NCI-H524 (cell line): ENCODE measurements at places on chromosomes 7 and 10.
A peak's percentile ranks its signal among the peaks of the same experiment; 100 is the strongest.

- no peak for DNase-seq
Measured at GRCh38 chr7:51121931-51122425, 194.6 kb downstream of the COBL start.

- DNase-seq = peak; percentile 28
Measured at GRCh38 chr10:97584060-97584797, at the start of gene HOGA1. Gene HOGA1 (plus strand): TSS chr10:97584389. CDS start chr10:97584704, 315 bp downstream.

DNA sequence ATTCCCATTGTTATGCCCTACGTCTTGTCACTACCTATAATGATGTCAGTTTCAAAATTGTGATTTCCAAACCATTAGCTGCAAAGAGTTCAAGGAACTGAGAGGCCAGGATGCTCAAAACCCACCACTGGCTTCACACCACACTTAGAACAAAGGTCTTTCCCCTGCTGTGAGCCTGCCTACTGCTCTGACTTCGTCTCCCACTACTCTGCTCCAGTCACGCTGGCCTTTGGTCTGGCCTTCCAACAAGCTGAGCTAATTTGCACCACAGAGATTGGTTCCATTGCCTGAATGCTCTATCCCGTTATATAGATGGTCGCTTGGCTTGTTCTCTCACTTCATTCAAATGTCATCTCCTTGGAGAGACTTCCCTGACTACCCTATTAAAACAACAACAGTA lies 572.1 kb upstream of the GALNT17 start:
- DNase-seq = no peak

DNA sequence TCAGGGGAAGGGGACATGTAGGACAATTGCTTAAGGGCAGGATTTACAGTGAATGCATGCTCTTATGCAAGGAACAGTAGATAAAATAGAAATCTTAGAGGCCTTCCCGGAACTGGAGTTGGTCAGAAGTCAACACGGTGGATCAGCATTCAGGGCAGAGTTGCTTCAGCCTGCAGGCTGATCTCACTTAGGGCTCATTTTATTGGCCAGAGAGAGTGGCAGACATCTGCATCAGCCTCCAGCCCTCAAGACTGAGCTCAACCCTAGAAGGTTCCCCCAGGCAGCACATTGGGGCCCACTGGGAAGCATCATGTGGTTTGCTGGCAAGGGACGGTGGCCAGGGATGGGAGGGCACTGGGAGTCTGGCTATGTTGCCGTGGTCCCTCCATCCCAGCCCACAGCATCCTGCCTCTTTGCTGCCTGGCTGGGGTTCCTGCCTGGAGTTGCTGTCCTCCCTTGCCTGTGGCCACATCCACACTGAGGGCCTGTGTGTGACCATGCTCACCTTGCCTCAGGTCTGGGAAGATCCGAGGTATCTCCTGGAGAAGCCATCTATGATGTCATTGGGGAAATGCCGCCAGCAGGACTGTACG lies 13.0 kb downstream of the SCART1 start:
- DNase-seq = no peak

DNA sequence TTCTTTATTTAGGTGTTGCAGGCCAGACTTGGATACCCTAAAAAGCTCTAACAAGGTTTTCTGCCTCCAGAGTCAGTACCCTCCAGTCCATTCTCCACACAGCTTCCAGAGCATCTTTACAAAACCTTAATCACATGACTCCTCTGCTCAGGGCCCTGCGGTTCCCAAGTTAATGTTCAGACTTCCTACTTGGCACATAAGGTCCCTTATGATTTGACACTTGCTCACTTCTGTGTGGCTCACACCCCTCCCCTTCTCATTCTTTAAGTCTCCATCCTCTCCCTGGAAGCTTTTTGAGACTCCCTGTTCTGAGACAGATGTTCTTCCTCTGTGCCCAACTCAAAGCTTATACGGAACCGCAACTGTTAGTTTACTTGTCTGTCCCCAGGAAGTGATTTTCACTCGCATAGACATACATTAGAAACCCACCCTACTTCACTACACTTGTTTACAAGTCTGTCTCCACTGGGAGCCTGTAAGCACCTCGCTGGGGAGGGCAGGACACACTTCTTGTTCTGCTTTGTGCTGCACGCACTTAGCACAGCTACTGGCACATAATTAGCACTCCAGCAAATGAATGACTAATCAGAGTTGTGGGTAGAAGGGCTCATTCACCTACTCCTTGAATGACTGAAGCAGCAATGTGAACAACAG lies 154.3 kb upstream of the LAMB4 start:
- DNase-seq = no peak

- DNase-seq = no peak
Measured at GRCh38 chr10:112951359-112952281, 1.6 kb downstream of the TCF7L2 start.

DNA sequence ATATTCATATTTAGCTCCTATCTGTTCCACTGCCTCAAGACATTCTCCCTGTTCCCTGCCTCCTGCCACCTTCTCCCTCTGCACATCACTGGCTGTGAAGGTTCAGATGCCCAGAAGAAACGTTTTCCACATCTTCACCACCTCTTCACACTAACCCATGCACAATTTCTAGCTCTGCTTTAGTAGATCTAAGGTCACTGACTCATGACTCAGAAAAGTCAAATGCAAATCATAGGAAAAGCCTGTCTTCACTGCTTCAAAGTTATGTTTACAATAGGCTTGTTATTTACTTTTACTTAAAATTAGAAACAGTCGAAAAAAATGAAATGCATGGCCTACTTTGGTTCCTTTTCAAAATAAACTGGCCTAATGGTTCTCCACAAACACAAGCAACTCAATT lies 2.5 kb downstream of the SCRN1 start:
- DNase-seq = no peak

DNA sequence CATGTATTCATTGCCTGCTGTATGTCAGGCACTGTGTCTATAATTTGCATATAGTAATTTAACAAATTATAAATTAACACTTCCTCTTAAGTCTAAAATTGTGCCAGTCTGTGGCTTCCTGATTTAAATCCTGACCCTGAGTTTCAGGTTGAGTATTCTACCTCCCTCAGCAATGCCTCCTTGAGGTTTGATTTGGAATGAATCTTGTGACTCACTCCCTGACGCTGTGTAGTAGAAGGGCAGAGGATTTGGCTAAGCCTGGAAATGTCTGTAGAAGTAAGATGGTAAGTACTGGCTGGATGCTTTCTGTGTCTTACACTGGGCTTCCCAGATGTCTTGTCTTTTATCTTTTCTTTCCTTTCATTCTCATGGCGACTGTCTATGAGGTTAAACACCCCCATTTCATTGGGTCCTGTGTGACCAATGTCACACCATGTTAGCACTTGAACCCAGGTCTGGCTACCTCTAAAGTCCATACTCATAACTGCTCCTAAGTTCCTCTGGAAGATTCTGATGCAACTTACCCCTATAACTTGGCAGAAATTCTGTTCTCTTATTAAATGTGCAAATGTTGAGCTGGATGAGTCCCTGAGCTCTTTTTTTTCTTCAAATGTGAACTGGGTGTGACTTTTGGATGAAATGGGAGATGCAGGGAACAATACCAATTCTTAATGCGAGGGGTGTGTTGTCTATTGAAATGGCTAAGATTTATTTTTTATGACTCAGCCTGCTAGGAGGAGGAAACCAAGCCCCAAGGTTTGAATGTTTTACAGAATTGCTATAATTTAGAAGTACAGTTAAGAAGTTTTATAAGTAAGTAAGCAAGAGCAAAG lies 48.5 kb downstream of the PLCE1 start:
- no peak for DNase-seq

GRCh38 chr7:39501358-39501757 lies 64.8 kb upstream of the YAE1 start:
- DNase-seq = no peak

- DNase-seq = no peak
Measured at GRCh38 chr10:8063128-8063908, 8.8 kb downstream of the GATA3 start.

- no peak for DNase-seq
Measured at GRCh38 chr10:87546210-87546609, 41.5 kb downstream of the MINPP1 start.

DNA sequence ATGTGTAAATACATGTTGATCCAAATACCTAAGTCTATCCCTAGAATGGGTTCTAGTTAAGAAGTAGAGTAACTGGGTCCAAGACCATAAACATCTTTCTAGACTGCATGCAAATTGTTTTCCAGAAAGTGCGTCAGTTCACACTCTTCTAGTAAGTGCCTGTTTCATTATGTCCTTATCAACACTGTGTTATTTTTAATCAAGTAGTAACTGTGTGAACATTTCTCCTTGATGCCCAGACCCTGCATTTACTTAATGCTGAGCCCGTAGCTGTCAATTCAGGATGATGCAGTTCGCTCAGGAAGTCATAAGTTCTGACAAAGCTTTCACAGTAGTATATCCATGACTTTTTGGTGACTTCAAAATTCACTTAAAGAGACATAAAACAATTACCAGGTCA lies 374.8 kb downstream of the OTUD1 start:
- no peak for DNase-seq

GRCh38 chr7:70052691-70053090 lies 454.4 kb downstream of the AUTS2 start:
- DNase-seq = no peak

DNA sequence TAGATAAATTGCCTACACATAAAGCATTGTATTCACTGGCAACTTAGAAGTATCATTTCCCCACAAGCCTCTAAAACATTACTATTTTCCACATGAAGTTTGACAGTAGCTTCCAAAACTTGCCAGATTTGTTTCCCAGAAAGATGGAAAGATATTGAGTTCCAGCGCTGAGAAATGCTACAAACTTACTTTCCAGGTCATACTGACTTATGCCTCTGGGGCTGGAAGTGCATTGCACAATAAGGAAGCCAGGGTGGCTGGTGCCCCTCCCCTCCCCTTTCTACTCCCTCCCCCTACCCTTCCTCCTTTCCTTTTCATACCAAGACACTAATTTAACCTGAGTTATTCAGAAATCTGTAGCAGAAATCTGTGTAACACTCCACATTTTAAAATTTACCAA lies 212.6 kb downstream of the WDR37 start:
- DNase-seq = no peak

GRCh38 chr7:48084727-48085432 lies 4.2 kb upstream of the UPP1 start:
- DNase-seq = no peak

- DNase-seq = no peak
Measured at GRCh38 chr7:11221984-11222383, 248.3 kb downstream of the PHF14 start.

DNA sequence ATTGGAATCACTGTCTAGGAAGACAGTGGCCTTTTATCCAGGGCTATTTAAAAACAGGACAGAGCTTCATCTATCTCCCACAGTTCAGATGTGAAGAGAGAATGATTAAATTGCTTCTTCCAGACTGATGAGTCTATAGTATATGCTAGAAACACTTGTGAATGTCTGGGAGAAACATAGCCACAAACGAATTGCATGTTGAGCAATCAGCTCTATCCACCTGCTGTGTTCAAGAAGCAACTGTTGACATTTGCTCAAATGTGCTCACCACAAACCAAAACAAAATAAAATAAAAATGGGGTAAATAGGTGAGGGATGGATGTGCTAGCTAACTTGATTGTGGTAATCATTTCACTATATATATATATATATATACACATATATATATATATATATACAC lies 195.1 kb downstream of the HECW1 start:
- no peak for DNase-seq

GRCh38 chr10:30968711-30969110 lies 63.0 kb downstream of the ZNF438 start:
- no peak for DNase-seq

GRCh38 chr10:75971402-75972211 lies 540.2 kb downstream of the LRMDA start:
- DNase-seq = no peak

DNA sequence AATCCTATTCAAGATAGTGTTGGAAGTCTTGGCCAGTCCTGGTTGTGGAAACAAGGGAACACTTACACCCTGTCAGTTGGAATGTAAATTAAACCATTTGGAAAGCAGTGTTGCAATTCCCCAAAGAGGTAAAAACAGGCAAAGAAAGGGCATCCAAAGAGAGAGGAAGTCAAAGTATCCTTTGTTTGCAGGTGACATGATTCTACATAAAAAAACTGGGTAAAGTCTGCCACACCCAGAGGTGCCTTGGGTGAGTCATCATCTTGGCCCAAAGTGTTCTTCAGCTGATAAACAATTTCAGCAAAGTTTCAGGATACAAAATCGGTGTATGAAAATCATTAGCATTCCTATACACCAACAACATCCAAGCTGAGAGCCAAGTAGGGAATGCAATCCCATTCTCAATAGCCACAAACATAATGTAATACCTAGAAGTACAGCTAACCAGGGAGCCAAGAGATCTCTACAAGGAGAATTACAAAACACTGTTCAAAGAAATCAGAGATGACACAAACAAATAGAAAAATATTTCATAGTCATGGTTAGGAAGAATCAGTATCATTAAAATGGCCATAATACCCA lies 278.7 kb downstream of the SDK1 start:
- DNase-seq = no peak

DNA sequence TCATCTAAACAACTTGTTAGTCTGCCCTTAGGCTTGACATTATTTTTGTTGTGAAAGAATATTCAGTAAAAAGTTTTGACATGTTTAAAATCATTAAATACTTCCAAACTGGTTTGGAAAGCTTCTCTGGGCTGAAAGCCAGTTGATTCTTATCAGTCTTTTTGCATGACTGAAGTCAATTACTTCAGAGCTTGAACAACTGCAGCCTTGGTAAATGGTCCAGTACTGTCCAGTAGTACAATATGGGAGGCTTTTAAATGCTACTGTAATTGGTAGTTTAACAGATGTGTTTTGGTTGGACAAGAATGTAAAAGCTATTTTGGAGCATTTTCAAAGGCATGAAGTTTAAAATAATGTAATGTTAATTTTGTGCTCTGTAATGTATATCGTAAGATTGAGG lies 103.4 kb downstream of the SDK1 start:
- DNase-seq = no peak

DNA sequence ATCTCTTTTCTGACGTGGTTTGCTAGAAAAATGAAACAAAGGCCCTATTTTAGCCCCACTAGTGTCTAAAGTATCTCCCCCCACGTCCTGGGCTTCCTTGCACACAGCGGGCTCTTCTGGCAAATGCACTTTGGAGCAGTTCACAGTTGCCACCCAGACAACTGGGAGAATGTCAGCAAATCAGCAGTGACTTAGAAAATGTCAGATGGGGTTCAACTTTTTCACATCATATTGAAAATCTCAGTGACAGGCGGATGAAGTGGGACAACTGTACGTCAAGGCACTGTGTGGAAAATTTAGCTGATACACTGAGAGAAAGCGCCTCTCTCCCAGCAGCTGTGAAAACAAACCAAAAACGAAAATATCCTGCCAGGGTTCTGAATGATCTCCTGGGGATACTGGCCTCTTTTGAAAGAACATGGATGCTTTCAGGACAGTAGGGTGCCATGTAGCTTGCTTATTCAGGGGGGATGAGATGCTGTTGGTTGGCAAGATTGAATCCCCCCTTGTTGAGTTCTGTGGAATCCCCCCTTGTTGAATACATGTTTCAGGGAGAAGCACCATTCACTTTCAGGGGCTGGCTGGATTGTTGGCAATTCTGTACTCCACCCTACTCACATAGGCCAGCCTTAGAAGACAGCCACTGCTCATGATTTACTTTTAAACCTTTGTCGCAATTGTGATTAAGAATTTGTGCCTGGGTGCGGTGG lies 372.8 kb upstream of the CELF2 start:
- no peak for DNase-seq
